ENCODE measurements at places on chromosomes 3 and 15.

DNA sequence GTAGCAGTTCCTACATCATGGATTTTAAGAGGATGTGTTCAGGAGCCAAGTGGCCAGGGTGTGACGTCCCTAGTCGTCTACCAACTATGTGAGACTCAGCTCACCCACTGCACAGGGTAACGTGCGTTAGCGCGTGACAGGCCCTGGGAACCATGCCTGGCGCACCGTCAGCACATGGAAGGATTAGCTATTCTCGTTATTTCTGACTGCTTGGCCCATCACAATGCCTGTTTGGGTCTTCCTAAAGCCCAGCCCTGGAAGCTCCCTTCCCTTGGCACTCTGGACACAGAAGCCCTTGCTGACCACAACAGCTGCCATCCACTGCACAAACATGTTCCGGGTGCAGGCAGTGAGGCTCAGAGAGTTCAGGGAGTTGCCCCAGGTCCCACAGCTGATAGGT is 91.0 kb upstream of the RPL32 start:
- no peak for DNase-seq

DNA sequence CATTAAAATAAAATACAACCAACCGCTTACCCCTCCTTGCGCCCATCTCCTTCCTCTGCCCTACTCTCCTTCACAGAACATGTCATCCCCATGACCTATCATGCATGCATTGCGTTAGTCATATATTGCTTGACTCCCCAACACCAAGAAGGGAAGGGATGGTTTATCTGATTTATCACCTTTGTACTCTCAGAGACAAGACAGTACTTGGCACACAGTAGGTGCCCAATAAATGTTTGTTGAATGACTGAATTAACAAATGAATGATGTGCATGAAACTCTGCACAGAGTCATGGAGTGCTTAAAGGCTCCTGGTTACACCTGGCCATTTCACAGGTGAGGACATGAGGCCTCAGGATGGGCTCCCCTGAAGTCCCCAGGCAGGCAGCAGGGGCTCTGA is 59.7 kb downstream of the IQSEC1 start:
- DNase-seq, result no peak

DNA sequence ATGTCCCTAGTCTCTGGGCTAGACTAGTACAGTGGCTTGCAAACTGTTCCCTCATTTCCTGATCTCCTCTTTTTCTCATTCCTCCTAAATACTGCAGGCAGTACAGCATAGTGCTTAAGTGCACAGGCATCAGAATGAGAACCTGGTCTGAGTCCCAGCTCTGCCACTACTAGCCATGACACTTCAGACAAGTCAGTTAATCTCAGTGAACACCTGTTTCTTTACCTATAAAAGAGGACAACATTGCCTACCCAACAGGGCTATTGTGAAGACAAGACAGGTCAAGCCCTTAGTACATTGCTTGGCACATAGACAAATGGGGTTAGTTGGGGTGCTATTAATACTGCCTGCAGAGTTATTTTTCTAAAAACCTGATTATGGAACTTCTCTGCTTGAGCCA is 113.3 kb downstream of the RYR3 start:
- no peak for DNase-seq

DNA sequence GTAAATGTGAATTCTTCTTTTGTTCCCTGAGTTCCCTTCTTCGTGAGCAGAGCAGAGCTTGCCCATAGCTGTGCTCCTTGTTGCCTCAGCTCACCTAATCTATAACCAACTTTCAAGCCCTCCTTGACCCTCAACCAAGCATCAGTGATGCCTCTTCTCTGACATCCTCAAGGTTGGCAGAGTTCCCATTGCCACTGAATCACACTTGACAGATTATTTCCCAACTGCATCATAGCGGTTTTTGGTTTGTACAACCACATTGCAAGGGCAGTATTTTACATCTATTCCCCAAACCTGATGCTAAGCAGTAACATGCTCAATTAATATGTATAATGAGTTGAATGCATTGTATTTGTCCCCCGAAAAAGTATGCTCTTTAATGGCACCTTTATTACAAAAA is 133.0 kb upstream of the SNTN start:
- no peak for DNase-seq

DNA sequence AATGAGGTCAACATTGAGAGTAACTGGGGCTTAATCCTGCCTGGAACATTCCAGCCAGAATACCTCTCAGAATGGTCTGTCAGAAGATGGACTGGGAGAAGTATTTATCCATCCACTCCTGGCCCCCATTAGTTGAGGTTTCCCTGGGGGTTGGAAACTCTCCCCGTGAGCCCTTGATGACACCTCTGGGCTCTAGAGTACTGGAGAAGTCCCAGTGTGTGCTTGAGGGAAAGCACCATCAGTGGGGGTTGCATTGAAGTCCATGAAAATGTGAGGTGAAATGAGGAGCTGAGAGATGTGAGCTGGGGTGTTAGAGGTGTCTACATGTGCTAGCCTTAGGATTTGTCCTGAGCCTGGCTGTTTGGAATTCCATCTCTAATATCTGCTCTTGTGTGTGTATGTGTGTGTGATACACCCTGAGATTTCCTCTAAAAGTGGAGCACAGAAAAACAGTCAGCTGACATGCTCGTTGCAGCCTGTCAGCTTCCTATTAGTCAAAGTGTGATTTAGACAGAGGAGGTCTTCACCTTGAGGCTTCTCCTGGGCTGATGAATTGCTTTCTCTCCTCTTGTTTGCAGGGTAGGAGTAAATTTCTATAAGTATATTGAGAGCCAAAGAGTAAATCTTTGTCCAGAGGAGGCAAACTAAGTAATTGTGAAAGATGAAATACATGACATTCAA is 67.6 kb downstream of the NR1D2 start:
- DNase-seq, result peak; percentile 19

GRCh38 chr3:73028803-73029202 is 32.2 kb downstream of the PPP4R2 start:
- DNase-seq, result no peak

- peak; percentile 46 for DNase-seq
Observed at GRCh38 chr15:67521783-67522568, 1.0 kb downstream of the C15orf61 start.

- no peak for DNase-seq
Observed at GRCh38 chr3:1969281-1969680, 129.4 kb upstream of the CNTN4 start.

DNA sequence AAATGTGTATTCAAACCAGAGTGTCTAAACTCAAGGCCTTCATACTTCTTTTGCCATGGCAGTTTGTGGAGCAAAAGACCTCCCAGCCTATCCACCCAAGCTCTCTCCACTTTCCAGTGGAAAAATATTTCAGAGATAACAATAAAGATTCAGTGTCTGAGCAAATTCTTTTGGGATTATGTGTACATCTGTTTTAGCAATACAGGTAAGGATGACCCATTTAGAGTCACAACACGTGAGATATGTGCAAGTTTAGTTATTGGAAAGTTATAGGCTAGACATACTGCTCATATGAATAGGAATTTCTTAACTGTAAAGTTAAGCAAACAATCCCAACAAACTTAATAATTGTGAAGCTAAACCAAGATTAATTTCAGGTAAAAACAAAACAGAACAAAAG is 174.5 kb upstream of the LRIG1 start:
- no peak for DNase-seq

DNA sequence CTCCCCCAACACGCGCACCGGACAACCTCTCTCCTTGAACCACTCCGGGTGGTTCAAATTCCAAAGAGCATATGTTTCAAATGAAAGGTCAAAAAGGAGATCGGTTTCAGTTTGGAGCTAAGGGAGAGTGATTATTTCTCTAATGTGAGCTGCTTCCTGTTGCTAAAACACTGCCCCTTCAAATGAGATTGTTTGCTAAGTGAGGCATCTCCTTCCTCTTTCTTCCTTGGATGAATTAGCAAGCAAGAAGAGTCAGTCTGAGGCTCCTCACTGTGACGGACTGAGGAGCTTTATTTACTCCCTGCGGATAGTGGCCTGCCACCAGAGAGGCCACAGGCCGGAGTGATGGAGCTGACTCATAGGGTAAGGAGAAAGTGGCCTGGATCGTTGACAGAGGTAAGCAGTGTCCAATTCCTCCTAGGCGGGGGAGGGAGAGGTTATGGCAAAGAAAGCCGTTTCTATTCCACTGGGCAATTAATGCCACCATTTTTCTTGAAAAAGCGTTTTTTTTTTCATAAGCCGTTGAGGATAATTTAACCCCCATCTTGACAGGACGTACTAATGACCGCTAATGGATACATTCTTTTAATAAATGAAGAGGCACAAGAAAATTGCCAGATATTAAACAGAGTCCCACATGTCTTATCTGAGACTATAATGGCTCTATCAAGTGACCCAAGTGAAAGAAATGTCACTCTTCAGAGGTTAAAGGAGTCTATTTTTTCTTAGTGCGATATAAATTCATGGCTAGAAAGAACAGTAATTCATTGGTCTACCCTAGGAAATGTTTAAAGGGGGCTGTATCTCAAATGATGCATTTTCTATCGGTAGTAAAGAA is 167.0 kb upstream of the ANKRD28 start:
- peak; percentile 65 for DNase-seq

DNA sequence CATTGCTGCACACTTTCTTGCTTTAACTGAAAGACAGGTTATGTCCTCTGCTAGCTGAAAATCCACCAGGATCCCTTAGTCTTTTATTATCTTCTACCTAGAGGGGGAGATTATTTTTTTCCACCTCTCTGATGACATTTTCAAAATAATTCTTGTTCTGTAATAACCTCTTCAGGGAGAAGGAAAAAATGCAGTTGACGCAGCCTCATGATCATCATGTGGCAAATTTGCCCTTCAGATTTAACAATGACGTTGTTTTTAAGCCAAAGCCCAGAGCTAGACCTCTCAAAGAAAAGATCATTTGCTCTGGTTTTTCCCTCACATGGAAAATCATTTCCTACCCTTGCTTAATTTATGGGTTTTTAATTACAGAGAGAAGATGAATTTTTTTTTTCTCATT is 724.9 kb downstream of the NLGN1 start:
- DNase-seq, result no peak

DNA sequence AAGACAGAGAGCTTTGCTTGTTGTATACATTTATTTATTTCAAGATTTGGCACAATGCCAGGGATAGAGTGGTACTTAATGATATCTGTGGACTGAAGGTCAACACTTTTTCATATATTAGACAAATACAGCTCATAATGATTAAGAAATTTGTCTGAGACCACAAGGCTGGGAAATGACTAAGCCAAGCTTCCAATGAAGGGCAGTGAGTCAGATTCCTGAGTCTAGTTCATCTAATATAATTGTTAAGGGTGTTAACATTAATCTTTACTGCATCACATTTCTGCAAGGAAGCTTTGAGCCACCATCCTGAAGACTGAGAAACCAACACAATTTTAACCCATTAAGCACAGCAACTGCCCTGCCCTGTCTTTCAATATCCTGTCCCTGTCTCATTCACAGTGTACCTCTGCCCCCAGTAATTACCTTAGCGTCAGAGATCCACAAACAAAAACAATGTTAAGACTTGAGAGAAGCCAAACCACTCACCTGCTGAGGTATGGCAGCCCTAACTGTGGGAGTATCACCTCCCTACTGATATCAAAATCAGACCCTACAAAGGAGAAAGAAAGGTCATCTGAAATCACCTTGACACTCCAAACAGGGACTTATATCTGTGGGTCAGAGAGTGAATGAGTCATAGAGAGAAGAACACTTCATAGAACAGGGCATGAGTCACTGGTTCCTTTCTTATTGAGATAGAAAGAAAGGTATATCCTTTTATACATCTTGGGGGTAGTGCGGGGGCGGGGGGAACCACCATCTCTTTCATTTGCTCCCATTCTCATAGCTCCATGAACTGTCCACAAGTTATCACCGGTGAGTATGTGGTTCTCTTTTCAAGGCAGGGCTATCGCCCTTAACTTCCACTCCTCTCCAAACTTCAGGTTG is 74.7 kb downstream of the MAGI1 start:
- peak; percentile 28 for DNase-seq

DNA sequence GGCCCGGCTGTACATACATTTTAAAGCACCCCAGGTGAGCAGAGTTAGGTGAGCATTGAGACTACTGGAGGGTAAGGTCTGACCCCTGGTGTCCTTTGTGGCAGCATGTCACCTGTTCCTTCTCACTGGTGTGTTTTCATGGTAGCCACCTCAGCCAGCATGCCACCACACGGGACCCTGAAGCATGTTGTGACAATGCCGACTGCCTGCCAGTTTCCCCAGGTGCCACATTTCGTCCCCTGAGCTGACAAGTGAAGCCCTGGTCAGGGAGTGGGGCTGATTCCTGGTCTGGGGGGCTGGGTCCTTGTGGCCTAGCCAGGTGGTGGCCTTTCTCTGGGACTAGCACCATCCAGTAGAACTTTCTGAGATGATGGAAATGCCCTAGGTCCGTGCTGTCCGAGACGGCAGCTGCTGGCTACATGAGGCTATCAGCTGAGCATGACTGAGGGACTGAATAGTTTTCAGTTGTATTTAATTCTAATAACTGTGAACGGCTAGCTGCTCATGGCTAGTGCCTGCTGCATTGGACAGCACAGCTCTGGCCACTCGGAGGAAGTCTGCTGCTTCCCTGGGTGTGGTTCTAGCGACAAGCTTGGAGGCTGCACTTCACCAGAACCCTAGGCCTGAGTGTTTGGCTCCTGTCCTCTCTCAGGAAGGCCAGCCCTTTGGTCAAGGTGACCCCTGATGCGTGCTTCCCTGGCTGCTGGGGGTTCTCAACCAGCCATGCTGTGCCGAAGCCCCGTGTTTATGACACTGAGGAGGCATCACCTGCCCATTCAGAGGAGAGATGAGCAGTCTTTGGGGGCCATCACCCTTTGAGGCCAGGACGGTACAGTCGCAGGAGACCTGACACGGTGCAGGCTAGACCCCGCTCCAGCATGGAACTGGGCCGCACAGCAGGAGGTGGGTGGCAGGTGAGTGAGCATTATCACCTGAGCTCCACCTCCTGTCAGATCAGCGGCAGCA is 3.9 kb downstream of the C3orf22 start:
- DNase-seq, result no peak

GRCh38 chr3:46453526-46454208 is 11.0 kb downstream of the LTF start:
- DNase-seq, result no peak

GRCh38 chr3:123409443-123410148 is 39.3 kb downstream of the ADCY5 start:
- DNase-seq, result no peak

- peak; percentile 1 for DNase-seq
Observed at GRCh38 chr3:19267040-19267439, 118.7 kb downstream of the KCNH8 start.

- DNase-seq, result no peak
Observed at GRCh38 chr3:169780742-169781141, 7.5 kb downstream of the MYNN start.

GRCh38 chr3:196632046-196632751 is 7.3 kb upstream of the NRROS start:
- DNase-seq, result peak; percentile 90

DNA sequence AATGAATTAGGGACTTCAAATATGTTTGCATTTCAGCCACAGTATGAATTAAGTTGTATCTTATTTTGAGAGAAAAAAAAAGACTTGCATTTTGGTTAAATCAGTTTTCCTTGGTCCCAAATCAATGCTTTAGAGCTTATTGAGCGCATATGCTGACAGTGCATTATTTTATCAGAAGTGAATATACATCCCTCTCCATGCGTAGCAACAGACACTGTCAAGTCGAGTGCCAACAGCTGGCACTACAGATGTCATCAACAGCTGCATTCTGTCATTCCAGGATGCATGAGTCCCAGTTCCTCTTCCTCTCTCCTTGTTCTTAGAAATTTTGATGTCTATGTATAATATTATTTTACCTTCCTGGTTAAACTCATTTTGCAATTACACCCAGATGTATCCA is 156.1 kb upstream of the FOXB1 start:
- DNase-seq, result no peak

Measured in suppressor macrophage treated with lipopolysaccharide for 1 hour (primary cell).